ENCODE measurements at places on chromosomes 5 and 9. TPM values are rescaled to one million over a fixed set of nuclear protein-coding genes. Genes with fewer than 3 reads are reported as not detected.

Gene C9orf153
- not detected for total RNA-seq

Gene HTR4
- not detected for total RNA-seq

Gene GBGT1
- 17.6 TPM for total RNA-seq

Gene PRKACG
- not detected for total RNA-seq

Gene FOXD1
- total RNA-seq: 16.1 TPM

Gene TMEM252
- total RNA-seq: not detected

Gene IPO11
- total RNA-seq: 22.0 TPM

Gene JAKMIP2
- total RNA-seq: 2.6 TPM

Gene SLC6A7
- not detected for total RNA-seq

Gene PDE6A
- total RNA-seq: 0.11 TPM

Gene JAK2
- 3.8 TPM for total RNA-seq

Gene FABP6
- 18.0 TPM for total RNA-seq

Gene NPR3
- 0.40 TPM for total RNA-seq

Gene POC5
- 9.0 TPM for total RNA-seq

Gene CCDC192
- total RNA-seq: 0.27 TPM

Gene CAAP1
- 68.2 TPM for total RNA-seq

Gene CCDC171
- 2.9 TPM for total RNA-seq

Gene SPINK4
- not detected for total RNA-seq

Gene IFNK
- total RNA-seq: not detected

Gene PCDHA8
- total RNA-seq: 0.53 TPM

Gene SHLD3
- total RNA-seq: 3.1 TPM

Gene DBH
- not detected for total RNA-seq
